Breast epithelium (tissue), 4 donors: ENCODE measurements at places on chromosomes 11 and 22.
A peak's percentile ranks its signal among the peaks of the same experiment; 100 is the strongest.

DNA sequence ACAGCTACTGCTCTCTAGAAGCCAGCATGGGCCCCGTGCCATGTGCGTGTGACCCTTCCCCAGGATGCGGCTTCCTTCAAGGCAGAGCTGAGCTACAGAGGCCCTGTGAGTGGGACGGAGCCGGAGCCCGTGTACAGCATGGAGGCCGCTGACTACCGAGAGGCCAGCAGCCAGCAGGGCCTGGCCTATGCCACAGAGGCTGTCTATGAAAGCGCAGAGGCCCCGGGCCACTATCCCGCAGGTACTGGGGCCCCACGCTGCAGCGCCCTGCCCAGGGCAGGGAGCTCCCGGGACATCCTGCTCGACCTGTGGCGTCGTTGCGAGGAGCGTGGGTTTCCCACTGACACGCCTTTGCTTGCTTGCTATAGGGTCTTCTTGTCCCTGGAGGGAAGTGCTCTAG is 34.7 kb downstream of the CTTN start:
- no peak for DNase-seq

- no peak for DNase-seq
Observed at GRCh38 chr22:20141186-20142077, 9.4 kb downstream of the CCDC188 start.

DNA sequence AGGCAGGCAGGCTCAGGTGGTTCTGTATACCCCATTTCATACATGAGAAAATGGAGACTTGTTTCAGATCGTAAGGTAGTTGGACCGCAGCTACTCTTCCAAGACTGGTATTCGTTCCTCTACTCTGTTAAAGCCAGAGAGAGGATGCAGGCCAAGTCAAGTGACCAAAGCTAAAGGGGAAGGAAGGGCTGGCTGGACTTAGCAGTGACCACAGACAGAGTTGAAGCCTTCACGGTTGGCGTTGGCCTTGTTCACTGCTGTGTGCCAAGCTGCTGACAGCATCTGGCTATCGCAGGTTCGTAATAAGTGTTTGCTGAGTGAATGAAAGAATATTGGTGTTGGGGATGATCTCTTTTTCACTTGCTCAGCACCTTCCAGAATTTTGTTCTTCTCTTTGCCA is 64.2 kb downstream of the PTPRJ start:
- DNase-seq = no peak

DNA sequence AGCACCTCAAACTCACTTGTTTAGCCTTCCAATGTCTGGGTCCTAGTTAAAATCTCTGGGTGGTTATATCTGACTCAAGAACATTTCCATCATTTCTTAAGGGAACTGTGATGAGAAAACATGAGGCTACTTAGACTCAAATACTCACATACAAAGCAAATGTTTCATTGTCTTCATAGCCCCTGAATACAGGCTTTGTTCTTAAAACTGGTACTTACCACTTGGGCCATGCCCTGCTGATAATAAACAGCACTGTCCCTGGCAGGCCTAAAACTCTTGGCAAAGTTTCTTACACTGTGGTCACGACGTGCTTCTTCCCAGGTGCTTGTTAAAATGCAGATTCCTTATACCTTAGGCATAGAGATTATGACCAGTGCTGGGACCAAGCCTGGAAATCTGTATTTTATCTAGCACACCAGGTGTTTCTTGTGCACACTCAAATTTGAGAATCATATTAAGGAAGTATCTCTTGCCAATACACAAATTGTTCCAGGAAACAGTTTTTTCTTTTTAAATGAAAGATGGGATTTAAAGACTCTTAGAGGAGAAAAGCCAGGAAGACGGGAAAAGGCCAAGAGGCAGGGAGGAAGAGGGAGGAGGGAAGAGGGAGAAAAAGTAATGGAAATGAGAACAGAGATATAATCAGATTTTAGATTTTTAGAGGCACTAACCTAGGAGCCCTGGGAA is 287.9 kb upstream of the MPPED2 start:
- peak; percentile 24 for DNase-seq

- peak; percentile 79 for DNase-seq
Observed at GRCh38 chr22:38203090-38203810, 1.5 kb downstream of the MAFF start.

GRCh38 chr22:28841111-28841510 is 40.7 kb upstream of the XBP1 start:
- no peak for DNase-seq

DNA sequence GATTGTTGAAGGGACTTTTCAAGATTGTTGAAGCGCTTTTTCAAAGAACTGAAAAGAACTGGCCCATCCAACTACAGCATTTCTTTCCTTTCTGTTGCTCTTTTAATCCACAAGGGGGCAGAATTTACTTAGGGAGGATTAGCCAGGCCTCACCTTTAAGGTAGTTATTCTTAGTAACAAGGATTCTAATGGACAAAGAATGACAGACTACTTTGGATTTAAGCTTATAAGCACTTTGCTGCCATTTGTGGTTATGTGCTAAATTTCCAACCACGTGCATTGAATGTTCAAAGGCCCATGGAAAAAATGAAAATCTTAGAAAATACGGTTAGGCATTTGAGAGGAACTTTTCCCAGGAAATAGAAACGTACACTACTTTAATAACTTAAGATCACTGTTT is 49.5 kb upstream of the HSPA8 start:
- DNase-seq = no peak

DNA sequence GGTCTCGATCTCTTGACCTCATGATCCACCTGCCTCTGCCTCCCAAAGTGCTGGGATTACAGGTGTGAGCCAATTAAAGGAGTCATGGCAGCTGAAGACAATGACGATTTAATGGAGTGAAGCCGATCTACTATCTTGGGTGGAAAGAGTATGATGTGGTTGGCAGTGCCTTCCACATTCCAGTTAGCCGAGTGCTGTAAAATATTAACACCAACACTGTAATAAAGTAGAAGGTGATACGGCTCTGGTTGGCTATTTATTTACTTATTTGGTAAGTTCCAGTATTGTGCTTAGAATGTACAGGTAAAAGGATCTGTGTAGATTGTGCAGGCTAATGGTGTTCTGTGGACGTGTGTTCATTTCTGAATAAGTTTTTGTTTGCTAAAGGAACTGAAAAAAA is 149.6 kb upstream of the MTMR2 start:
- DNase-seq = no peak

- no peak for DNase-seq
Observed at GRCh38 chr11:74784234-74784633, 35.6 kb downstream of the RNF169 start.

GRCh38 chr22:43044290-43044712 is 29.4 kb upstream of the PACSIN2 start:
- no peak for DNase-seq

DNA sequence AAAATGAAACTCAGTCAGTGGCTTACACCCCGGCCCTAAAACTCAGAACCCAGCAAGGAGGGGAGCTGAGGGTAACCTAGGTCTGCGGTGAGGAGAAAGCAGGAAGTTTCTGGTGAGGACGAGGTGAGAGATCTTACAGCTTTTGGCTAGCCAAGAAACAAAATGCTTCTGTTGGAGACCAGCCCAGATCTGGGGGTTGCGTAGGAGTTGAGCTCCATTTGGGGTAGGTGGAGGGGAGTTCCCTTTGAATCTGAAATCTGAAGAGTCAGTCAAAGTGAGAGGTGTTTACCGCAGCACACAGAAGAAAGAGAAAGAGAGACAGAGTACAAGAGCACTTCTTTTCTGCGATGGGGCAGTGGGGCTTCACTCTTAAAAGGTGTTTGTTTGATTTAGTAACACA is 29.6 kb downstream of the EHF start:
- DNase-seq = peak; percentile 57

DNA sequence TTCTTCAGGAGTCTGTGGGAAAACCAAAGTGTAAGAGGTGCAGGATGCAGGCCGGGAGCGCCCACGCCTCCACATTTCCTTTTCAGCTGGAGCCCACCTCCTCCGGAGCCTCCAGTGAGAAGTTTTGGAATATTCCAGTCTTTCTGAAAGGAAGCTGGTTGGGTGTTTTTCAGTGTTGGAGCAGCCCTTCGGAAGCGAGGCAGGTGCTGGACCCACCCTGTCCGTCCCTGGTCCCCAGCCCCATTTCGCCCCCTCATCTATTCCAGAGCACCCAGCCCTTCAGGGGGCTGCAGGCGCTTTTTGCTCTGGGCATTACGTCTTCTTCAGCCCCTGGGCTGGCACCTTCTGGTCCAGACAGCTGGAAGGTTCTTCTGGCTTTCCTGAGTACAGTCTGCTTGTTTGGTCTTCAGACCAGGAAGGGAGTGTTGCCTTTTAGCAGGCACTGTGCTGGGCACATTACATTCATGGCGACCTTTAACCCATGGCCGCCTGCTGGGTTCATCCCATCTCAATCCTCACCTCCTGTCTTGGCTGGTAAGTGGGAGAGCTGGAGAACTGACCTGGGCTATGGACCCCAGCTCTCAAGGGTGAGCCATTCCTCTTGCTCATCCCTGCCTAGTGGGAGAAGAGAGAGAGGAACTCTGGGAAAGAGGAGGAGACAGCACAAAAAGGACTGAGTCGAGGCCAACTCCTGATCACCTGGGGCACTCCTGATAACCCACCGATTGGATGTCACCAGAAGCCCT is 710 bp upstream of the THY1 start:
- no peak for DNase-seq

DNA sequence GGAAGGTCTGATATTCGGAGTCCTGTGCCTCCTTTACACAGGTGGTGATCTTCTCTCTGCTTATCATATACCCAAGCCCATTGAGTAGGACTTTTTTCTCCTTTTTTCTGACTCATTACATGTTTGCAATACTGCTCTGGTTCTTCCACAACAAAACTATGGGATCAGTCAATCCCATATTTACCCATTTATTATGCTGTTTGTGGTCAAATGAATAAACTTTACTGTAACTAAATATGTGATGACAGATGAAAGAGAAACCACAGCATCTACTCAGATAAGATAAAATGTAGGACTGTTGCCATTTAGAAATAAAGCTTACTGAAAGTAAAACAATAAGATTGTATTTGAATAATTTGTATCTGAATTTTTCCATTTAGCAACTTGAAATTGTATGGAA is 958.7 kb upstream of the FAT3 start:
- no peak for DNase-seq

DNA sequence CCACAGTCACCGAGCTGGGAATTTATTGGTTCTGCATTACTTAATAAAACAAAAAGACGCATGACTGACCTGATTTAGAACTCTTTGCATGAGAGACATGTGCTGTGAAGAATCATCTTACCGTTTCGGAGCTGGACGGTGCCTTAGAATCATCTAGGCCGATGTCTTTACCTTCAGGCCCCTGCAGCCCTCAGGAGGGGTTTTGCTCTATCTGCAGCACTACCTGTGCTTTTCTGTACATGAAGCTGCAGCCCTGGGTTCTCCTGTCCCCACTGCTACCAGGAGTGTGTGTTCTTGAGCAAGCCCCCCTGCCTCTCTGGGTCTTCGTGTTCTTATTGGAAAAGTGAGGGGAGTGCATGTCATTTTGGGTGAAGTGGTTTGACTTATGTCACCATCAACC is 94.0 kb upstream of the OR4B1 start:
- no peak for DNase-seq

DNA sequence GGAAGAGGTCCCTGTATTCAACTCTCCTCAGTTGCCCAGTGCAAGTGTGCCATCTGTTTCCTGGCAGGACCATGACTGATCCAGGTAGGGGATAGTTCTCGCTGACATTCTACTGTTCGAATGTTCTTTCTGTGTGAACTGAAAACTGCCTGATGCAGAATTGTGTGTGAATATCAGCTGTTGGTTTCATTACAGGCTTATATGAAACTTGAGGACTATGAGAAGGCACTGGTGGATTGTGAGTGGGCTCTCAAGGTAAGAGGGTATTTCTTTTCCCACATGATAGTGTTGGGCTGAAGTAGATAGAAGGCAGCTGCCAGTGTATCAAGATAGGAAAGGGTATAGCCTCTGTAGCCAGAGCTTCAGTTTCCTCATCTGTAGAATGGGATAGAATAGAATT is 15.3 kb downstream of the TTC12 start:
- no peak for DNase-seq

- DNase-seq = no peak
Observed at GRCh38 chr11:68146704-68147474, 25.7 kb upstream of the CHKA start.

DNA sequence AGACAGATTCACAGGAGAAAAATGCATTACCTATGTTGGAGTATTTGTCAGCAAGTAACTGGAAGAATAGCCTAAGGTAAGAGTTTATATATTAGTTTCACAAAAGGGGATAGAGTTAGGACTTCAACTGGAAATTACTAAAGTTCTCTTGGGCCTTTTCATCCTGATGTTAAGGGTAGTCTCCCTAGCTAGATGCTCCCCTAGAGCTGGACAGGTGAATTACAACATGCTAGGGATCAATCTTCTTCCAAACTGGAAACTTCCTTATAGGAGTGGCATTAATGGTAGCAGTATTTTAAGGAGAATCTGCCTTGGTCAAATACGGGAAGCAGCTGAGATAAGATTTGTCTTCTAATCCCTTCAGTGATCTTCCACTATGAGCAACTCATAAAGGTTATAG is 632.8 kb upstream of the RAG2 start:
- no peak for DNase-seq

DNA sequence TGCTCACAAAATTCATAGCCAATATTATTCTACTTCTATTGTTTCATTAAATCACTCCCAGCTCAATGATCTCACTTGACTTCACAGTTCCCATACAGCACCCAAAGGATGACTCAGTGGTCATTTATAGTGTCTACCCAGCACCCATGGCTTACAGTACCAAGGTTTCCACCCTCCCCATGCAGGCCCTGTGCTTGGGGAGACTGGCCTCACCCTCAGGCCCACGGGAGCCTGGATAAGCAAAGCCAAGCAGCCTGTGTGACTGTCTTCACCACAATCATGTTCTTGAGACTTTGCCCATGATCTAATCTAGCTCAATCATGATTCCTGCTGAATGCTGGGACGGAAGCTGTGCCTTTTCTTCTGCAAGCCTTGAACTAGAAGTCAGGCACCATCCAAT is 97.6 kb downstream of the SLC36A4 start:
- no peak for DNase-seq

- DNase-seq = no peak
Observed at GRCh38 chr11:78265326-78265725, 76.6 kb downstream of the USP35 start.

- no peak for DNase-seq
Observed at GRCh38 chr22:45296628-45297297, 12.0 kb downstream of the UPK3A start.

GRCh38 chr11:128299132-128299726 is 288.1 kb downstream of the ETS1 start:
- DNase-seq = no peak

- DNase-seq = no peak
Observed at GRCh38 chr11:12587333-12587991, 86.8 kb upstream of the TEAD1 start.
